ENCODE measurements at places on chromosomes 7 and 10.

GRCh38 chr10:132351611-132352010 is 19.6 kb downstream of the LRRC27 start:
- DNase-seq, result no peak

DNA sequence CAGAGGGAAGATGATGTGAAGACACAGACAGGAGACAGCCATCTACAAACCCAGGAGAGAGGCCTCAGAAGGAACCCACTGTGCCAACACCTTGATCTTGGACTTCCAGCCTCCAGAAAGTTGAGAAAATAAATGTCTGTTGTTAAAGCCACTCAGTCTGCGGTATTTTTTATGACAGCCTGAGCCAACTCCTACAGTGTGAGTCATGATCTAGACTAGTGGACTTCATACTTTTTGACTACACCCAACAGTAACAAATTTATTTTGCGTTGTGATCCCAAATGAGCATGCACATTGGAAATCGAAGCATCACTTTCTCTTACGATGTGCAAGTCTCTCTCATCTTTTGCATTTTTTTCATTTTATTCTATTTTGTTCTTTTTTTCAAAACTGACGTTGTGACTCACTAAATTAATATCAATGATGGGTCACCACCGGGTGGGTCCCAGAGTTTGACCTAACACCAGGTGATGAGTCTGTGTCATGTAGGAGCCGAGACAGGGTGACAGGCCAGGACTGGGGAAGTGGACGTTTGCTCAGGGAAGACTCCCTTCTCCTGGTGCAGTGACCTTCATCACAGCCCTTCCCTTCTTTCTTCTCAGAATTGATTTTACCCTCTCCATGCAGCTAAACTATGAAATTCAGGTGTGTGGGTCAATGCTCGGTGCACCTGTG is 28.9 kb downstream of the PHYH start:
- no peak for DNase-seq

GRCh38 chr7:20364571-20365196 is 34.0 kb downstream of the ITGB8 start:
- DNase-seq, result no peak

GRCh38 chr10:104262055-104262454 is 6.9 kb upstream of the GSTO2 start:
- DNase-seq, result no peak

DNA sequence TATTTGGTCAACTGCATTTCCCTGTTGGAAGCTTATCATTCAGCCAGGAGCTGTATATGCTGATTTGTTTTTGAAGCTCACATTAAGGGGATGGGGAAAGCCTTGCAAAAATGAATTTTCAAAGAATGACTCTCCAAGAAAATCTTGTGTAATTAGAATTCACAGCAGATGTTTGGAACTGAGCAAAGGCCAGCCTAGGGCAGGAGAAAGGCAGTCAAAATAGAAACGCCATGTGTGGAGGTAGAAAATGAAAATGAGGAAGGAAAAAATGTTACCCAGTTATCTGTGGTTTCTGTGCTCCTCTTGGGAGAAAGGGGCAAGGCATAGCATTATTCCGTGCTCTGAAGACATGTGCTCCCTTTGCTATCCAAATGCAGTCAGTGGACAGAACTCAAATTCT is 93.5 kb downstream of the NRP1 start:
- DNase-seq, result no peak

DNA sequence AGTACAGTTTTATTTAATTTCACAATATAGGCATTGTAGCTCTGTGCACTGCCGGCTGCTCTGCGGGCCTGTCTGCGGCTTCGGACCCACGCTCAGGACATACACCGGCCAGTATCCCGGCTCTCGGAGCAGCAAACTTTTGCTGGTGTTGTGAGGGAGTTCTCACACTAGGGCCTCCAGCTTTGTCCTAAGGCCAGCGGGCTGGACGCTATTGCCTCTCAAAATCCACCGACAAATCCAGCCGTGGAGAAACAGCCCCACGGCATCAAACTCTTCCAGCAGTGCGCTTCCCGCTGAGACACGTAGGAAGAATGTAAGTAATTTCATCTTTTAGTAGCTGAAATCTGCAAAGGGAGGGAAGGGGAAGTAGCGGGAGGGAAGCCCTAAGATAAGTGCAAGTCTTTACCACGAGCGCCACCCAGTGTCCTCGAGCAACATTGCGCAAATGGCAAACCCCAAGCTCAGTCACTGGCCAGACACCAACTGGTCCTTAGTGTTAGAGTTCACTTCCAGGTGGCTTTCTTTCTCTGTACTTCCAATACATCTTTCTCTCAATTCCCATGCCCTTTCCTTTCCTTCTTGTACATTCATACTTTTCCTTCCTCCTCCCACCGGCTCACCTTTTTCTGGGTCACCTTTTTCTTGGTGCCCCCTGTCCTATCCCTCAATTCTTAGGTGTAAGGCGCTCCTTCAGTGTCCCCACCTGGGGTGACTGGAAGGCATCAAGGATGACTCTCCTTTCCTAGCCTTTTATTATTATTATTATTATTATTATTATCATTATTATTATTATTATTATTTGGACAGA is 3.0 kb upstream of the DLX5 start:
- DNase-seq, result peak; percentile 40

Measured in HTR-8/SVneo (cell line).